ENCODE measurements at places on chromosomes 4 and X.

DNA sequence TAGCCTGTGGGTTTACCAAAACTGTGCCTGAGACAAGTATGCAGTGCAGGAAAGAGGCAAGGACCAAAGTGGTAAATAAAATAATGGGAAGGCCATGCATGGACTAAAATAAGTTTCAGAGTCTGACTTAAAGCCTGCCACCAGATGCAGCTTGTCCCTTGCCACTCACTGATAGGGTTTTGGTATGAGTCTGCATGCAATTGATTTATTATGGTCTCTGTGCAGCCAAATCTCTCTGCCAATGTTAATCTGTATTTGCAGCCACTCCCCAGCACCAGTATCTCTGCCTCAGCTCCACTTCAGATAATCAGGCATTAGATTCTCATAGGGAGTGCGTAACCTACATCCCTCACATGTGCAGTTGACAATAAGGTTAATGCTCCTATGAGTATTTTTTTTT lies 5.5 kb upstream of the FGF2 start:
- no peak for DNase-seq

DNA sequence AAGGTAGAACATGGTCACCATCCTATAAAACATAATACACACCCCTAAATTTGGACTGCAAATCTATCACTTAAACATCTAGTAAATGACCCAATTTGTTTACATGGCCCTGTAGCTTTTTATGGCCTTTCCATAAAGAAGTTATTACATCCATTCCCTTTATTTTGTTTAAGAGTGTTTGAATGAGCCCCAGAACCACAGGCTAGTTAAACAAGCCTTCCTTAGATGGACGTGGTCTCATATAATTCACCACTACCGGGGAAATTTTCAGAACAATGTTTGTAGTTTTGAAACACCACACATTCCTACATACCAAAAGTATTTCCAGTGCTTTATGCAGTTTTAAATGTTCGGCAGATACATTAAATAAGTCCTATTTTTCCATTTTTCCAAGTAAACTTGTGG lies 12.3 kb downstream of the PDGFC start:
- no peak for DNase-seq

- no peak for DNase-seq
These were observed 6.8 kb downstream of the MAEA start for GRCh38 chr4:1296324-1297022.

- no peak for DNase-seq
These were observed 172.3 kb downstream of the SHROOM3 start for GRCh38 chr4:76607266-76607799.

DNA sequence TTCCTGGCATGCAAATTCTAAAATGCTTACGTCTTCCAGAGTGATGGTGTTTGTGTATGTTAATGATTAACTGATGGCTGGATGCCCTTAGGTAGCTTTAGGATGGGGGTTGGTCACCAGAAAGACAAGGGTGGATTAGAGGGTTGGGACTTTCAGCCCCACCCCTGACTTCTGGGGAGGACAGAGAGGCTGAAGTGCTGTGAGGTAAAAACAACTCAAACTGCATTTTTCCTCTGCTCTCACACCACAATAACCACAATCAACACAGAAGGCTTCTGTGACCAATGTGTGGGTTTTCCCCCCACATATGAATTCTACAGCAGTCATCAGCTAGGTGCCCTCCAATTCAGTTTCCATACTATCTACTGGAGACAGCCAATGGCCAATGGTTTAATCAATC lies 18.7 kb upstream of the DDIT4L start:
- no peak for DNase-seq

DNA sequence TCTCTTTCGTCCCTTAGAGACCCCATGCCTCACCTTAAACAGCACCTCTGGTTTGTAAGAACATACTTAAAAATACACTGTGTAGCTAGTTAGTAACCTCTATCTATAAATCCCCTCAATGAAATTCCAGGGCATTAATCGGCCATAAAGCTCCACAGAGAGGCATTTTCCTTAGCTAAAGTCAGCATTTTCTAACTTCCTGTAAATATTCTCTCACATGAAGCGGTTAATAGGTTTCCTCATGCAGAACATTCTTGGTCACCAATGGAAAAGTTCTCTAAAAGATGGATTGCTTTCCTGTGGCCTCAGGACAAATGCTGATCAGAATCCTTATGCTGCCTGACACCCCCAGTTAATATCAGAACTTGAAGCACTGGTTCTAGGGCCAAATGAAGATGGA lies 248.6 kb upstream of the BOD1L1 start:
- DNase-seq: no peak

DNA sequence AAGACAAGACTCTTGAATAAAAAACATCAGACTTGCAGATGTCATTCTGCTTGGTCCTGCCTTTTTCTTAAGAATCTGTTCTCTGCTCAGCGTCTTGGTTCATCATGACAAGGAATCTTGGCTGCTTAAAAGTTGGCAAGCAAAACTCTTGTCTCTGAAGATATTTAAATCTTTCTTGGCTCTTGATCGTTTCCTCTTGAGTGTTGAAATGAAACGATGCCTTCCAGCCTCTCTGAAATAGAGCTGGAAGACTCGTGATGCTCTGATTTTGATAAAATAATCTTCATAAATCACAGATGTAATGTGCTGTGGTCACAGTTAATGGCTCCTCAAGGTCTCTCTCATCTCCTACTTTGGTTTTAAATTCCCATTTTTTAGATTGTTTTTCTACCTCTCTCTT lies 39.9 kb upstream of the TMEM192 start:
- DNase-seq: no peak

DNA sequence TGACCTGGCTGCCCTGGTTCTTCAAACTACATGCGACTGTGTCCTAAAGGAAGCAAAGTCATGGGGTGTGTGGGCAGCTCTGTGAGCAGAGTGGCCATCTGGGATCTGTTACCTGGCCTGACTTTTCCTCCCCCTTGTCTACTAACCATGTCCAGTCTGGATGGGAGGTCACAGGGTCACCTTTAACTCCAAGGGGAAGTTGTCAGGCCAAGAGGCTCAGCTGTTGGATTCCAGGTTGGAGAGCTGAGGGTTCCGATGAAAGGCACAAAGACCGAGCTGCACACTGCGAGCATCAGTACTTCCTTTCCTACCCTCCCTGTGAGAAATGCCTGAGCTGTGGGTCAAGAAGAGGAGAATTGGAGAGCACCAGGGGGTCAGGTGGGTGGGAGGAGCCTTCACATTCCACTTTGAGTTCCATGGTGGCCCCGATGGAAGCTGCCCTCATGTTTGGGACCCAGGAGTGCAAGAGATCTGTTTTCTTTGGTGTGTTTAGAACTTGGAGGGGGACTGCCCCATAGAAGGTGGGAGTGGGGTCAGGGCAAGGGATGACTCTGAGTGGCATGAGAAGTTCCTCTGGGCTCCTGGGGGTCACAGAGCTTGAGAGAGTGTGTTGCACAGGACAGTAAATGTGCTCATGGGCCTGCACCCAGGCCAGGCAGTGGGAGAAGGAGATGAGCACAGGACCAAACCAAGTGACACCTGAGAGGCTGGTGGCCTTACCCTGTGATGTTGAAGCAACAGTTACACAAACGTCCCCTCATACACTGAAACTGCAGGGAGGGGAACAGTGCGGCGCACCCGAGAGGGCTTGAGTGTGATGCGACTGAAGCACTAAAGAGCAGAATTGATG lies 36.2 kb downstream of the RGS12 start:
- DNase-seq: peak; percentile 14

DNA sequence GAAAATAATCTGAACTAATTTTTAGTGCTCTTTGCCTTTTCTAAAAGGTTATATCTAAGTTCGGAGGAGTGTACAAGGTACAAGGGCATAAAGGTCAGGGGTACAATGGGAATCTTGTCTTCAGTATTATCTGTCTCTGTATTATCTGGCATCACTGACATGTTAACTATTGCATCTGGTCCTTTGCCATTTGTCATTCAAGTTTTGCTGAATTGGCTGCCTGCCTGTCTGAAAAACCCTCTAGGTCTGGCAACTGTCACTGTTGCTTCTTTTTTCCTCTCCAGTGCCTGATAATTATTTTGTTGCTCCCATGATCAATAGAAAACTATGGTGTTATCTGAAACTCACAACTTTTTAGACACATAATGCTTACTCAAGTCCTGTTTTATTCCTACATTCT lies 112.5 kb upstream of the STK26 start:
- no peak for DNase-seq

GRCh38 chr4:163866728-163867315 lies 372.3 kb downstream of the TMA16 start:
- no peak for DNase-seq

DNA sequence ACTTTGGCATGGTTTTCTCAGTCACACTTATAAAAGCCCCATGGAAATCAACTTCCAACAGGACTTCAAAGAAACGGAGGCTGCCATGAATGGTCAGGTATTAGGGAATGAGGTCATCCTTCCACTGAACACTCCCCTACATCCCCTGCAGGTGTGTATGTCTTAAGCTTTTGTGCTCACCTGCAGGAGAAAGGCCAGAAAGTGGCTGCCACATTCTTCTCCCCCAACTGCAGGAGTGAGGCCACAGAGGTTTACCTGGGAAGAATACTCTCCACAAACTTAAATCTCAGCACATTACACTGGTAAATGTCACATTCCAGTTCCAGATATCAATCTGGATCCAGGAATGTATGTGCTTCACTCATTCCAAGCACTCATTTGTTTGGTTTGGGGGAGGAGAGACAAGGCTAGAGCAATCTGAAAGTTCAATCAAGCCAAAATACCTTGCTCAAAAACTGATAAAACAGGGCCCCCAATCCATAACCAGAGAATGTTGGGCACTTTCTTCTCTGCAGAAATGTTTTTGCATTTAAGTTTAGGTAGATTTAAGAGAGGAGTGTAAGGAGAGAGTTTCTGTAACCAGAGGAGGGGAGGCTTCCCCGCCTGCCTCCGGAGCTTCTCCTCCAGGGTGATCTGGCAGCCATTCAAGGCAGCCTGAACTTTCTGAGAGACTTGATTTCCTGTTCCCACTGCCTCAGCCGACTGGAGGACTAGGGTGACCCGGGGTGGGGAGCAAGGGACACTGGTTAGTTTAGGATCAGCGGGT lies 15.4 kb downstream of the FAM9C start:
- DNase-seq: no peak

DNA sequence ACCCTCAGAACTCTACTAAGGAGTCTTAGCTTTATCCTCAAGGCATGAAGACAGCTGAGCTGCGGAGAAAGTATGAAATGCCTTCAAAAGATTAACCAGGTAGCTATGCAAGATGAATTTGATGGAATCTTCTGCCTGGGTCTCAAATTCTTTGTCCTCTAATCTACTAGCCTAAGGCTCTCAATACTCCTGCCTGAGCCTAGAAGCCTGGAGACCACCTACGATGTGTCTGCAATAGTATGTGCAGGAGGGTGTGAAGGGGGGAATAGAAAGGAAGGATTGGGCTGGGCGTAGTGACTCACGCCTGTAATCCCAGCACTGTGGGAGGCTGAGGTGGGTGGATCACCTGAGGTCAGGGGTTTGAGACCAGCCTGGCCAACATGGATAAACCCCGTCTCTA lies 178.2 kb upstream of the GPC4 start:
- no peak for DNase-seq

- DNase-seq: no peak
These were observed 174.0 kb downstream of the NPFFR2 start for GRCh38 chr4:72205831-72206230.

GRCh38 chr4:114495471-114495928 lies 103.1 kb upstream of the UGT8 start:
- DNase-seq: no peak

DNA sequence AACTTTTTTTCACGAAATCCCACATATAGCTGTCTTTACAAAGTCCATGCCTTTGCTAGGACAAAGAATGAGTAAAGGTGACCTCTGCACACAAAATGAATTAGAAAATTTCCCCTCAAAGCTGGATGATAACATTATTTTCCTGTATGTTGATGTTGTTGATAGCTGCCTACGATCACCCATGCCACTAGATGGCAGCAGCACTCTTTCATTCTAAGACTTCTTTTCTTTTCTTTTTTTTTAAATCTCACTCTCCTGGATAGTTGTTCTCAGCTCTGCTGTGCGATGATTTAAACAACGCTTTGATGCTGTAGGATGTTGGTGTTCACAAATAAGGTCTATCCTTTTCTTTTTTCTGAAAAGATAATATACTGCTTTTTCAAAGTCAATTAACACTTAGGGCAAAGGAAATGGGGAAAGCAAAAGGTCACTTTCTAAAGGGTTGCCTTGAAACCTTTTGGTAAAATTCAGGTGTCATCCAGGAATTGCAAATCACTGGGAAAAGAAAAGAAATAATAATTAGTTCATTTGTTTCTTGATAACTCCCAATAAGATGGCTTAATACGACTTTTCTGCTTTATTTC lies 266.8 kb downstream of the C4orf33 start:
- peak; percentile 39 for DNase-seq

DNA sequence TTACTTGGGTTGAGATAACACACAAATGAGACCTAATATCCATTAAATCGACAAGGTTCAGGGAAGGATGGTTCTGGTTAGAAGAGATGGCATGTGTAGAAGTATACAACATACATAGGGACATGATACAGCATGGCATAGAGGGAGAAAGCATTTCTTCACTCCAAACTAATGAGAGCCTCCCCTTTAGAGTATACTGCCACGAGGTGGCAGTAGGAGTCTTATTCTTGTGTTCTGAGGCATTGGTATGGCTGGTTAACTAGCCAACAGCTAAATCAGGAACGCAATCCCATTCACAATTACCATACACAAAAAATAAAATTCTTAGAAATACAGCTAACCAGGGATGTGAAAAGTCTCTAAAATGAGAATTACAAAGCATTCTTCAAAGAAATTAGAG lies 29.1 kb upstream of the TRO start:
- DNase-seq: no peak

DNA sequence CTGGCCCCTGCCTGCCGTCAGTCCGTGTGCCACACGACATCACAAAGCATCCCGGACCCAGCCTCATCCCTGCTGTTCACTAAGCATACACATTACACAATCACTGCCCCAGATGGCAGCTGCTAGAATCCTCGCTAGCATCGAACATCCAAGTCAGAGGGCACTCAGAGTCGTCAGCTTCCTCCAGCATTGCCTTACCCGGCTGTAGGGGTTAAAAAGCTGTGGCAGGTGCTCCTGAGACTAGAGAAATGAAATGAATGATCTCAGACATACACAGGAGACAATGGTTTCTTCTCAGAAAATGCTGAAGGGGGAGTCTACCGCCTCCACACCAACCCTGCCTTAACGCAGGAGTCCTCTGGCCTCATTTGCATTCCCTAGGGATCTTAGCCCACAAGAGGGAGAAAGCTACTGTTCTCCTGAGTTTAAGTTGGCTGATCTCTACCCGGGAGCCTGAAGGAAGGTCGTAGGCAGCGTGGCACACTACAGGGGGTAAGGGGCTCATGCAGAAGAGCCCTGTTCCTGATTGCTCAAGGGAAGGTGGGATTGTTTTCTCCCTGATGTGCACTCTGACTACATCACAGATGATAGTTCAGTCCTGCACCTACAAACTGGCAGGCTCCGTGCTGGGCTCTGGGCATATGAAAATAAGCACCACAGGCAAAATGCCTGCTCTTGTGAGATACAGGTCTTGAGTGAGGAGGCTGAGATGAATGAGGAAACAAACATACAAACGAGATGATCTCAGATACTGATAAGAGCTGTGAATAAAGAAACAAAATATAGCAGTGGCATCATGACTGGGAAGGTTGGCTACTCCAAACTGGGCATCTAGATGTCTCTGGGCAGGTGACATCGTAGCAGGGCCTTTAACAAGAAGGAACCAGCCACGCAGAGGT lies 2.6 kb upstream of the KIAA0232 start:
- DNase-seq: no peak
